ENCODE measurements at places on chromosomes 5 and 9.

- no peak for DNase-seq
These were observed 15.2 kb upstream of the CPEB4 start for GRCh38 chr5:173872957-173873305.

- DNase-seq: no peak
These were observed 65.9 kb downstream of the PPARGC1B start for GRCh38 chr5:149796030-149796429.

- no peak for DNase-seq
These were observed 11.1 kb upstream of the SLC6A19 start for GRCh38 chr5:1190278-1190677.

GRCh38 chr5:103706939-103707682 lies 144.5 kb upstream of the NUDT12 start:
- peak; percentile 9 for DNase-seq

- DNase-seq: no peak
These were observed 55.4 kb upstream of the GARNL3 start for GRCh38 chr9:127209220-127209619.

GRCh38 chr9:121363622-121363961 lies 6.5 kb downstream of the STOM start:
- no peak for DNase-seq

DNA sequence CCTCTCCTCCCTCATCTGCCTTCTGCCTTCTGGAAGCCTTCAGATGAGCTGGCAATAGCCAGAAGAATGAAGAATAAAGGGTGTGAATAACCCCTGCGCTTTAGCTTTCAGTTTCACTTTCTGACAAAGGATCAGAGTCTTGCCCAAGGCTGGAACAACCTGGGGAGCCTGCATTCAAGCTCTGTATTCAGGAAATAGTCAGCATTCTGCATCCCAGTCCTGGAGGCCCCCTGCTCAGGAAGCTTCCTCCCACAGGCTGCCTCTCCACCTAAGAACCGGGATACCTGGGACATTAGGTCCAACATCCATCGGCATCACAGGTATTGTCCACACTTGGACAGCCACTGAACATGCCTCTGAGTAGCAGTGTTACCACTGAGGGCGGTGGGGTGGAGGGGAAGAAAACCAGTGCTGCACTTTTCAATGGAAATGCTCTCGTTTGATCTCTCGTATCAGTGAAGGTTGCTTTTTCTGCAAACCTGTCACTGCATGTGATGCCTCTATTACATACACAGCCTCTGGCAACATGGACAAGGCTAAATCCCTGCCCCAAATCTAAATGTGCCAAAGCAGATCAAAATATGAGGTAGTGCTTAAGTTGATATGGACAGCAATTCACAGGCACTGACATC lies 39.8 kb upstream of the ACO1 start:
- peak; percentile 29 for DNase-seq

- no peak for DNase-seq
These were observed 4.0 kb downstream of the MFAP3 start for GRCh38 chr5:154042766-154043165.

DNA sequence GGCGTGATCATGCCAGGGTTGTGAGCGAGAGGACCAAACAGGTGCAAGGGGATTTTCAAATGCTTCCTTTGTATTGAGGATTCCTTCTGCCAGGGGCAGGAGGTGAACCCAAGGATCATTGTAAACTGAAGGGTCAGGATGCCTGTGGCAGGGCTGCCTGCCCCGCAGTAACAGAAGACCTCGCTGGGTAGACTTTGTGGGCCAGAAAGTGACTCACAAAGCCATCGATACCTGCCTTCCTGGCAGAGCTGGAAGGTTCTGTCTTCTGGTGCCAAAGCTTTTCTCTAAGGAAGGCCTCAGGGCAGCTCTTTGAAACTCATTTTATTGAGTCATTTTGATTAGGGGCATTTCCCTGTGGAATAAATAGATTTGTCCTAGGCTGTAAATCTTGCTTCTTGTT lies 223.4 kb downstream of the ICE1 start:
- no peak for DNase-seq

GRCh38 chr9:70427161-70427945 lies 12.9 kb upstream of the KLF9 start:
- peak; percentile 66 for DNase-seq

DNA sequence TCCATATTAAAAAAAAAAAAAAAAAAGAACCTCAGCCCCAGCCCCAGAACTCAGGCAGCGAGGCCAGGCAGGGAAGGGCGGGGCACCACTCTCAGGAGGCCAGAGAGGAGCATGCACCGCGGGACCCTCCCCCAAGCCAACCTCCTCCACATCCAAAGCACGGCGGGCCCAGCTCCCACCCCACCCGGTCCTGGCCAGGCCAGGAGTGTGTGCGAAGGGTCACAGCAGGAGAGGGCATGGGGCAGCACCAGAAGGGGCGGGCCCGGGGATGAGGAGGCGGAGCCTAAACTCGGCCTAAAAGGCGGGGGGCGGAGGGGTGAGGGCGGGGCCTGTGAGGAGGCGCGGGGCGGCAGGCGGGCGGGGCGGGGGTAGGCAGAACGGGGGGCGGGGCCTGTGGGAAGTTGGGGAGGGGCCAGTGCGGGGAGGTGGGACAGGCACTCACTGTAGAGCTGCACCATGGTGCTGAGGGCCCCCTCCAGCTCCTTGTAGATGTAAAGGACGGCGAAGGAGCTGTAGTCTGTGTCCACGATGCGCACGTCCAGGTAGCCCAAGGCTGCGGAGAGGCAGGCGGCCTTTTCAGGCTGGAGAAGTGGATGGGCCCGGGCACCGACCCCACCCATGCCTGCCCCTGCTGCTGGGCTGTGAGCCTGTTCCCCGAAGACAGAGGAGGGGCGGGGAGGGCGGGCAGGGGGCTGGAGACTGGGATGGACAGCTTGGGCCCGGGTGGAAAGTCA lies 1.2 kb downstream of the LCN15 start:
- no peak for DNase-seq

DNA sequence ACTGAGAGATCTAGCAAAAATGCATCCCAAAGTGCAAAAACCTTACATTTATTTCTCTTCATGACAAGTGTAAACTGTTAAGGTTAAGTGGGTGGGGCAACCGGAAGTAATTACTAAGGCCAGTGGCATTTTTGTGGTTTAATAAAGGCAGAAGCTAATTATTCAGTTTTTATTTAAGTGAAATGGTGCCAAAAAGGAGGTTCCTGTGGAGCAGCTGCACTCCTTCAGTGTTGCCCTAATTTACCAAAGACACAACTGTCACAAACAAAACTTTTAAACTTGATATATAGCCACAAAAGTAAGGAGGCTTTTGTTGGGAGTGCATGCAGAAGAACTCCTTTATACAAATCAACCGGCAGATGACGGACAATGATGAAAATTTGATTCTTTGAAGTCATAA lies 81.6 kb downstream of the NDUFS4 start:
- peak; percentile 17 for DNase-seq

GRCh38 chr9:11064909-11065308 lies 452.1 kb upstream of the PTPRD start:
- no peak for DNase-seq

- peak; percentile 37 for DNase-seq
These were observed 37.2 kb downstream of the NUDT12 start for GRCh38 chr5:103525361-103525760.

GRCh38 chr5:113061846-113062780 lies 85.5 kb downstream of the DCP2 start:
- peak; percentile 79 for DNase-seq

DNA sequence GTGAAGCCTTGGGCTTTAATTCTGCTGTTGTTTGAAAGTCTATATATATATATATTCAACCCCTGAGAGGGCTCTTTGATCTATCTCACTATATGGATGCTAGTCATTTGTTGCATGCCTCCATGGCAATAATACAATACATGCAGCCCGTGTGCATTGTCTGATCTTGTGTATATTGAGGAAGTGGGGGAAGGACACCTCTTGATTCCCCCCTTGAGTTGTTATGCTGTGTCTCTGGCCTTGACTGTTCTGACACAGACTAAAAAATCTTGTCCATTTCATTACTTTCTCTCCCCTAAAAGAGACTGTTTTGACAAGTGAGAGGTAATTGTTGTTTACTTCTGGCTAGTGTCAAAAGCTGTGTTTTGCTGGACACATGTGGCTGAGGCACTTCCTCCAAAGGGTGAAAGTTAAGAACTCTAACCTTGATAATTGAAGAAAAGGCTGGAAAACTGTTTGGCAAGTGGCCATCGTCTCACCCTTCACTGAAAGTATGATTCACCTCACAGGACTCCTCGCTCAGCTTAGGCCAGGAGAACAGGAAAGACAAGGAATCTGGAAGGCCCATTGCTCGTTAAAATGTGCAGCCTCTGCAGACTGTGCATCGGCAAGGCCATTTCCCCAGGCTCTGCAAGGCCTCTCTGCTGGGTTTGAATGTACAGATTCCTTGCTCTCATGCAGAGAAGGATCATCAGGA lies 304.0 kb downstream of the PRELID2 start:
- DNase-seq: peak; percentile 86

DNA sequence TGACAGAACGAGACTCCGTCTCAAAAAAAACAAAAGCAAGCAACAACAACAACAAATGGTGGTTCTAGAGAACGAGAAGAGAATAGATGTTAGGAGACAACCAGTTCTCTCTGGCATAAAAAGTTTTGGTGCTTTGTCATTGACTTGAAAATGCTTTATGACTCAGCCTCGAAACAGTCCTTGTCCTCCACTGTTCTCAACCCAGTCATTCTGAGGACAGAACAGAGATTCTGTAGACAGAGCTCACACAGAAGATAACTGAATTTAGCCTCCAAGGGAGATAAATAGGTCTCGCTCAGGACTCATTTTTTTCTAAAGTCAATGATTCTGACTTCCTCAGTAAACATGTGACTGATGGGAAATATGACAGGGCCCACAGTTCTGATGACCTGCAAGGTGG lies 76.0 kb upstream of the FSTL4 start:
- no peak for DNase-seq

DNA sequence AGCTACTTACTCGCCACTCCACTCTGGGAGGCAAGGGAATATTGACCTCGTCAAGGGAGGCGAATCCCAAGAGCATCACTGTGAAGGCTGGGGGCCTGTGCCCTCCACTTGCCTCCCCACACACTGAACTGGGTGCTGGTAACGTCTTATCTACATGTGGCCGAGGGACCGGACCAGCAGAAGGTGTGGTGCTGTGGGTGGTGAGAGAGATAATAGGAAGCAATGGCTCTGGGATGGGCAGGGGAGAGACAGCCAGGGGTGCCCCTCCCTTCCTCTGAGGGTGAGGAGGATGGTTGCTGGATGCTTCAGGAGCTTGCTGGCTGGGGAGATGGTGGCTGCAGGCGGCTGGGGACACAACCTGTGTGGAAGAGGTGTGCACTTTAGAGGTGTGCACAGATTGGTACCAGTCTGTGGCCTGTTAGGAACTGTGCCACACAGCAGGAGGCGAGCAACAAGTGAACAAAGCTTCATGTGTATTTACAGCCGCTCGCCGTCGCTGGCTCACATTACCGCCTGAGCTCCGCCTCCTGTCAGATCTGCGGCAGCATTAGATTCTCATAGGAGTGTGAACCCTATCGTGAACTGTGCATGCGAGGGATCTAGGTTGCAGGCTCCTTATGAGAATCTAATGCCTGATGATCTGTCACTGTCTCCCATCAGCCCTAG lies 100.3 kb downstream of the ENTREP1 start:
- DNase-seq: no peak

DNA sequence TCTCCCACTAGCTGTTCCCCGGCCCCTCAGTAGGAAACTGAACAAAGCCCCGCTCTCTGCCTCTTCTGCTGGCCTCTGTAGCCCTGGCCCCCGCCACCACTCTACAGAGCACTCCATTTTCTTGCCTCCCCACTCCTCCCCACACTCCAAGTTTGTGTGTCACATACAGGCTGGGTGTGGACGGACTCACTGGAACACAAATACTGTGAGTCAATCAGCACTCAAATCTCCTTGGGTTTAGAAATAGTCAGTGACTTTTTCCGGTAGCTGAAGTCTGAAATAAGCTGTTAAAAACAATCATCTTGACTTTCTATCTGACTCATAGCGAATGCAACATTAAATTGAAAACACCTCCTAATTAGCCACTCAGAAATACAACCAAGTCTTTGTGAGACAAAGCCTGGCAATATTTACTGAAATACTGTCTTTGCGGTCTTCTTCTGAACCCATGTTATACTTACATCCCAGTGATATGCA lies 122.5 kb downstream of the LHFPL2 start:
- peak; percentile 89 for DNase-seq

DNA sequence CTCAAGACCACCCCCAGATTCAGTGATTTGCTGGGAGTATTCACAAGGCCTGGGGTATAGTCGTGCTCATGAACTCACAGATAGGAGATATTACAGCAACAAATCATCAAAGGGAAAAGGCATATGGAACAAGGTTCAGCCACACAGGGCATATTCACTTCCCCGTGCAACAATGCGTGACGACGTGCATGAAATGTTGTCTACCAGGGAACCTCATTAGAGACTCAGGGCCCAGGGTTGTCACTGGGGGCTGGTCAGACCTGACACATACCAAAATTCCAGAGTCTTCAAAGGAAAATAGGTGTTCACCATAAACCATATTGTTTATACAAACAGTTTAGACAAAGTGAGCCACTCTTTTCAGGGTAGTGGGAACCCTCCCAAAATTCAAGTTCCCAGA lies 212.4 kb downstream of the RFK start:
- no peak for DNase-seq

- no peak for DNase-seq
These were observed 15.2 kb upstream of the KCNMB1 start for GRCh38 chr5:170404398-170404797.

GRCh38 chr9:129482521-129483414 lies 138.1 kb downstream of the C9orf50 start:
- peak; percentile 87 for DNase-seq

- peak; percentile 93 for DNase-seq
These were observed 76.3 kb upstream of the PCA3 start for GRCh38 chr9:76687861-76688391.

- peak; percentile 64 for DNase-seq
These were observed 841 bp downstream of the RAD23B start for GRCh38 chr9:107283623-107284616.

GRCh38 chr5:158970569-158971014 lies 129.1 kb downstream of the EBF1 start:
- DNase-seq: no peak

- no peak for DNase-seq
These were observed 208.2 kb downstream of the DMRTA1 start for GRCh38 chr9:22654833-22655232.

GRCh38 chr5:104733063-104733669 lies 1170.6 kb upstream of the NUDT12 start:
- DNase-seq: peak; percentile 2

DNA sequence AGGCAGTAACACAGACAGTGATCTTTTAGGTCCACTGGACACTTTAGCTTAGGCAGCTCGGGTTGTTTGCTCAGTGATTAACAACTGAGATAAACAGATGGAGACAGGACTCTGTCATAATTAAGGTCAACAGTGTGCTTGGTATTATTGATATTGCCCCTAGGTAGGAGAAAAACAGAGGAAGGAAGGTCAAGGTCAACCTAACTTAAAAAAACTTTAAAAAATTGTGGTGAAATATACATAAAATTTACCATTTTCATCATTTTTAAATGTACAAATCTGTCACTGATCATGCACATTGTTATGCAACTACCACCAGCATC lies 2.1 kb upstream of the HSPA4 start:
- no peak for DNase-seq

- no peak for DNase-seq
These were observed 719 bp downstream of the MIGA2 start for GRCh38 chr9:129036923-129037766.

All from amniotic epithelial cell (primary cell).